Upper lobe of right lung (tissue), 1 donor: ENCODE measurements at places on chromosomes 11 and 22. TPM values are rescaled to one million over a fixed set of nuclear protein-coding genes. Genes with fewer than 3 reads are reported as not detected.
A peak's percentile ranks its signal among the peaks of the same experiment; 100 is the strongest.

Gene OR6A2
- not detected for total RNA-seq

- no peak for DNase-seq
Measured at GRCh38 chr22:19745155-19746101, 15.2 kb upstream of the TBX1 start.

Gene CTR9
- total RNA-seq, result 31.3 TPM

Gene GRIK4
- total RNA-seq, result 4.3 TPM

DNA sequence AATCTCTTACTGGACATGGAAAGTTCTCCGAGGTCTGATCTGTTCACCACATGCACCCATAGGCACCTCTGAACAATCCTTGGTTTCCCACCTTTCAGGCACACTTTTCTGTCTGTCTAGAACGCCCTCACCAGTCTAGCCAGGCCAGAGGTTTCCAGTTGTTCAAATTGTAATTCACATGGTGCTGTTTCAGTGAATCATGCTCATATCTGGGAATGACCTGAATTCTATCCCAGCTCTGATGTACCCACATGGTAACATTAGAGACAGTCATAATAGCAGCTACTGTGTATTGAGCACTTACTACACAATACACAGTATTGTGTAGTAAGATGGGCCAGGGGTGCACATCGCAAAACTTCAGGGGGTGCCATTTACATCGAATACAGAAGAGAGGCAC, 138.2 kb downstream of the COMMD9 start:
- DNase-seq, result no peak

DNA sequence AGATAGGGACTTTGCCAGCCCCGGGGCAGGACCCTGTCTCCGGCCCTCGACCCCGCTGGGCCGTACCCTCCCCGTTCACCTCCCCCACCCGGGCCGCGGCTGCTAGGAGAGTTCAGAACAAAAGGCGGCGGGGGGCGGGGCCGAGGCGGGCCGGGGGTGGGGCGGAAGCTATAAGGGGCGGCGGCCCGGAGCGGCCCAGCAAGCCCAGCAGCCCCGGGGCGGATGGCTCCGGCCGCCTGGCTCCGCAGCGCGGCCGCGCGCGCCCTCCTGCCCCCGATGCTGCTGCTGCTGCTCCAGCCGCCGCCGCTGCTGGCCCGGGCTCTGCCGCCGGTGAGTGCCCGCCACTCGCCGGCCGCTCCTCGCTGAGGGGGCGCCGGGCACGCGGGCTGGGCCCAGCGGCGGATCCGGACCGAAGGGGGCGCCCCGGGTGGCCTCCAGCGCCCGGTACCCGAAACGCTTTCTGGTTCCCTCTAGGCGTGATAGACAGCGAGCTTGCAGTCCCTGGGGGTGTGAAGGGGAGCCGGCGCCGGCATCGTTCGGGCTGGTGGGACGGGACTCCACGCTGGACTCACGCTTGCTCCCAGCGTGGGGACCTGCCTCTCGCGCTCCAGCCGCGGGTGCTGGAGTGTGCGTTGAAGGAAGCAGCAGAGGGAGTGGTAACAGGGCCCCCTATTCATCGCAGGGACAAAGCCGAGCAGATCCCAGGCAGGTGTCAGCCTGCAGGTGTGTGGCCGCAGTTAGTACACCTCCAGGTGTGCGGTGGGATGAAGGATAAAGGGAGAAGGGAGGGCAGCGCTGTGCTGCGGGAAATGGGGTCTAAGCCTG, at the start of gene MMP11:
TSS of gene MMP11 (plus strand) at position 201 of the 825 bp plus-strand sequence. CDS start at position 223, 22 bp downstream.
- peak; percentile 81 for DNase-seq

DNA sequence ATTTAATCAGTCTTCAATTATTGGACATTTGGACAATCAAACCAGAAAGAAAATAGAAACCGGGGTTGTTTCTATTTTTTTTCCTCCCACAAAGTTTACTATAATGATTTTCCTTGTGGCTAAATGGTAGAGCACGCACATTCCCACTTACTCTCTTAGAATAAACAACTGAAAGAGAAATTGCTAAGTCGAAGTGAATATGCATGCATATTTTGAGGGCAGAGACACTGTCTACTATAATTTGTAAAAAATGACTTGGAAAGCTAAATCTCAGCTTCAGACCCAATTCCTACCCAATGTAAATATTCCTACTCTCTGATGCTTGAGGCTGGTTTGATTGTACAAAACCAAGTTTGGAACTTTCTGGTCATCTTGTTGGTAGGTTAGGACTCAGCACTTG, 66.7 kb upstream of the PAX6 start:
- no peak for DNase-seq

DNA sequence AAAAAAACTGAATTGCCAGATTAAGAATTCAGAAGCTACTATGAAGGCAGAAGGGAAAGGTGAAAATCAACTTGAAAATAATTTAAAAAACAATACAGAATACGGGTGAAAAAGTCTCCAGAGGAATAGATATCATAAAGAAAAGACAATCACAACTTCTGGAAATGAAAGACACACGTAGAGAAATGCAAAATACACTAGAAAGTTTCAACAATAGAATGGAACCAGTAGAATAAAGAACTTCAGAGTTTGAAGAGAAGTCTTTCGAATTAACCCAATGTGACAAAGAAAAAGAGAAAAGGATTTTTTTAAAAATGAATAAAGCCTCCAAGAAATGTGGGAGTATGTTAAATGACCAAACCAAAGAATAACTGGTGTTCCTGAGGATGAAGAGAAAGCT, 263.8 kb upstream of the FAT3 start:
- DNase-seq, result no peak

DNA sequence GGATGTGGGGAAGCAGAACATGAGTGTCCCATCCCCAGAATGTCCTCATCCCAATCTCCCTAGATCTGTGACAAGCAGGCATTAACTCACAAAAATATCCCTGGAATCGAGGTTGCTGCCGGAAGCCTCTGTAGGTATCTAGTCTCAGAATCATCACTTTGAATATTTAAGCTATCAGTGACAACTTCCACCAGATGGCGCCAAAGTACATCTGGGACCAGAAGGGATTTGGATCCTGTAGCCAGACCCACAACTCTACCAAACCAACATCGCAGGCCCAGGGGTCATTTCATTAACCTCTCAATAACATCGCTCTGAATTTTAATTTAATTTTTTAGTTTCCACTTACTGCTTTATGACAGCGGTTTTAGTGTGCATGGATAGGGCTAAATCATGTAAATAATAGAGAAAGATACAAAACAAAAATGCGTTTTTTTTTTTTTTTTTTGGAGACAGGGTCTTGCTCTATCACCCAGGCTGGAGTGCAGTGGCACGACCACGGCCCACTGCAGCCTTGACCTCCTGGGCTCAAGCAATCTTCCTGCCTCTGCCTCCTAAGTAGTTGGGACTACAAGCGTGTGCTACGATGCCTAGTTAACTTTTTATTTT, 1.1 kb upstream of the EXT2 start:
- DNase-seq, result no peak

DNA sequence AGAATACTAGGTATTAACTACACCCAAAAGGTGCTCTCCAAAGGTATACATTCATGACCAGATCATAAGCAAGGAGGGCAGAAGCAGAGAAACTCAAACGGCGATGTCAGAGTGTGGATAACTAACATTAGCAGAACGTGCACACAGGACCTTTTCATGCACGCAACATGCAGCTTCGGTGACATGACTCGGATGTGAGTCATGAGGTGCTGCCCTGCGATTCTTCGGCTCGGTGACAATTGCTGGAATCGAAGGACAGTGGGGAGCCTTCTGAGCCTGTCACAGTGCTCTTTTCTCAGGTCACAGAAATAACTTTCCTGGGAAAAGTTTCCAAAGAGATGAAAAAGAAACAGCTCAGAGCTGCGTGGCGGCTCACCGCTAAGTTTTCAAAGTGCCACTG, 418.5 kb upstream of the SYN3 start:
- DNase-seq, result no peak

Gene CCDC15
- total RNA-seq, result 1.5 TPM

Gene CYP2D6
- total RNA-seq, result 1.0 TPM

Gene SAA4
- not detected for total RNA-seq

- no peak for DNase-seq
Measured at GRCh38 chr11:9002920-9003572, 755 bp downstream of the NRIP3 start.

GRCh38 chr11:47861728-47862127, 13.6 kb upstream of the NUP160 start:
- DNase-seq, result no peak

GRCh38 chr11:76243193-76243956, 37.1 kb upstream of the WNT11 start:
- DNase-seq, result no peak

DNA sequence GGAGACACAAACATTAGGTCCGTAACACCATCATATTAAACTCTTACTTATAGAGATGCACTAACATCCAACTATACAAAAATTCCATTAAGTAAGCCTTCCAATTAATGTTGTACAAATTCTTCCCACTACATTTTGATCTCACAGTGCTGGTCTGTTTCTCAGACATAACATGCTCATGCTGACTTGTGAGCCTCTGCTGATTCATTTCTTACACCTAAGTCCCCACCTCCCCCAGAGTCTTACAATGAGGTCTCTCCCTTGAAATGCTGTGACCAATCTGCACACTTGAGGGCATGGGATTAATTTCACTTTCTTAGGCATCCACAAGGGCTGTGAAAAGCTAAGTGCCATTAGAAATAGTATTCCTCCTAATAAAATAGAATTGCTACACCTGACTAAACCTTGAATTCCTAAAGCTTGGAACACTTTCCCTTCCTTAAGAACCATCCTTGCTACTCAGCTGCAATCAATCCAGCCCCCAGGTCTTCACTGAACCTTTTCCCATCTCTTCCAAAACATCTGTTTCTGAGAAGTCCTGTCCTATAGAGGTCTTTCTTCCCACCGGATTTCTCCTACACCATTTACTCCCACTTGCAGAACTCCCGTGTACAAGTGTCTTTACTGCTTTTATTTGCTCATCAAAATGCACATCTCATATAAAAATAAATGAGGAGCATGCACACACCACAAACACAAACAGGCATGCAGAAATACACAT, 2.0 kb downstream of the HBG1 start:
- no peak for DNase-seq

DNA sequence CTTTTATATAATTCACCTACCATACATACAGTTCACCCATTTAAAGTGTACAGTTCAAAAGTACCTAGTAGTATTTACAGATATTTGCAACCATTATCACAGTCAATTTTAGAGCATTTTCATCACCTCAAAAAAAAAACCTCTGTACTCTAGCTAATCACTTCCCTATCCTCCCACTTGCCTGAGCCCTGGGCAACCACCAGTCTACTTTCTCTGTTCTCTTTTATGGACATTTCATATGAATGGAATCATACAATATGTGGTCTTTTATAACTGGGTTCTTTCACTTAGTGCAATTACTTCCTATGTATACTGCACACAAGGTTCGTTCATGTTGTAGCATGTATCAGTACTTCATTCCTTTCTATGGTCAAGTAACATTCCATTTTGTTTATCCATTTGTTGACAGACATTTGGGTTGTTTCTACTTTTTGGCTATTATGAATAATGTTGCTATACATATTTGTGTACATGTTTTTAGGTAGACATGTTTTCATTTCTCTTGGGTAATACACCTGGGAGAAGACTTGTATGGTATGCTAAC, 17.8 kb upstream of the NEU3 start:
- DNase-seq, result no peak

GRCh38 chr11:30414244-30414643, 91.3 kb downstream of the ARL14EP start:
- no peak for DNase-seq

DNA sequence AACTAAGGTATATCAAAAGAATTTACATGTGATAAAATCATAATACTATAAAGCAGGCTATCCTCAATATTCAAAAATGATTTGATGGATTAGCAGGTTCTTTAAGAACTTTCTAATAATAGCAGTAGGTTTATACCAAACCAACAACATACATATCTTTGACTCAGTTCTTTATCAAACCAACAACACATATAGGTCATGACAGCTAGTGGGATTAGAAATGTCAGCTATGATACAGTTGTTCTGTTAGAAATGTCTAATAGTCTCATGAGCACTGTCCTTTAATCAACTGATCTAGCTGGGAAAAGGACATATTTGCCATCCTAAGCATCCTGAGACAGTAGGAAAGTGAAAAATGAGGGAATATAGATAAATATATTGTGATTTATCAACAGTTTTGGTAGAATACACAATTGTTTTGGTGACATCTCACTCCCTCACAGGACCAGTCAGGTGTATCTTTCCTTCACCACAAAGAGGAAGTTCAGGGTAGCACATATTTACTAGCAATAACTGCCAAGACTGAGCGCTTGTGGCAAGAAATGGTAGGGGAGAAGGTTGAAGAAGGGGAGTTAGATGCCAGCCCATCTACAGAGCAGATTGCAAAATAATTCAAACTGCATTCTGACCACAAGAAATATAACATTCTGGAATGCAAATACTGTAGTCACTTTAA, 90.8 kb upstream of the APOA1 start:
- DNase-seq, result no peak

DNA sequence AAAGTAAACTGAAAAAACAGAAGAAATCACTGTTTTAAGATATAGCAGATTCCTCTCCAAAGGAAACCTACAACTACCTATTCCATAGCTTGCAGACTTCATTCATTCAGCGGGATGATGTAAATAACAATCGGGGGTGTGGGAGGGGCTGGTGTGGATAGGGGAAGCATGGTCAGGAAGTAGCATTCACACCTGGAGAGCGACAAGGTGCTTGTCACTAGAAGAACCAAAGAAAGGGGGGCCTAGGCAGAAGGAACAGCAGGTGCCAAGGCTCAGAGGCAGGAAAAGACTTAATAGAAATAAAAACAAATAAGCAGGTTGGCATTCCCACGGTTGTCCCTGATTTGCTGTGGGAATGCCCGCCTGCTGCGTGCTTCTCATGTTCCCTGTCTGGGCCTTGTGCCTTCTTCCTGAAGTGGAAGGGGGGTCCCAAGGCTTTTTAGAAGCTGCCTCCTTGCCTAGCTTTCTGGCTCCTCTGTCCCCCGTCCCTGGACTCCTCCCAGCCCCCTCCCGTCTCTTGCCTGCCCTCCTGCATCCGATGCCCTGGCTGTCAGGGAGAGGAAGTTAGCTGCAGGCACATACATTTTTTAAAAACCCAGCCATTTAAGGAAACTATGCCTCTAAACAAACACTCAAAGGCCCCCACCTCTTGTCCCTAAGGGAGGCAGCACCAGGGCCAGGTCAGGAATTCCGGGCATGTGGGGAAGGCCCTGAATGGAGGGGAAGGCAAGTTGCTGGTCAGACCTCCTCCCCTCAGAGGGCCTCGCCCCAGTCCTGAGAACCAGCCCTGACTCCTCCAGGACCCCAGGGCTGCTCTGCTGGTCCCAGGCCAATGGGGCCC, 54.7 kb upstream of the PRDM11 start:
- DNase-seq, result no peak

Gene CBLIF
- not detected for total RNA-seq

DNA sequence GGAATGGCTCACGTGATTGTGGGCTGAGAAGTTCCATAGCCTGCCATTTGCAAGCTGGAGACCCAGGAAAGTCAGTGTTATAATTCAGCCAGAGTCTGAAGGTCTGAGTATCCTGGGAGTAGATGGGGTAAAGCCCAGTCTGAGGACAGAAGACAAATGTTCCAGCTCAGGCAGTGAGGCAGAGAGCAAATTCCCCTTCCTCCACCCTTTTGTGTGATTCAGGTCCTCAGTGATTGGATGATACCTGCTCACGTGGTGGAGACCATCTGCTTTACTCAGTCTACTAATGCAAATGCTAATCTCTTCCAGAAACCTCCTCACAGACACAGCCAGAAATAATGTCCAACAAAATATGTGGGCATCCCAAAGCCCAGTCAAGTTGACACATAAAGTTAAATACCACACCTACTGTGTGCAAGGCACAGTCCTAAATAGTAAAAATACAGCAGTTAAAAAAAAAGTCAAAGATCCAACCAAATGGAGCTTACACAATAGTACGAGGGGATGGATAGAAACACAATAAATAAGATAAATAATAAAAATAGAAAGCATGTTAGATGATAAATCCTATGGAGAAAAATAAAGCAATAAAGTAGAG, 13.2 kb upstream of the APOL6 start:
- DNase-seq, result no peak
